K562 (cell line): ENCODE measurements at places on chromosomes 2 and 18. TPM values are rescaled to one million over a fixed set of nuclear protein-coding genes. Genes with fewer than 3 reads are reported as not detected.

The HOXD3 gene
- polyA plus RNA-seq = not detected in 2 replicates

The CTAGE1 gene
- polyA plus RNA-seq = not detected in 2 replicates

The ARMC9 gene
- 1.2 and 1.5 TPM in 2 replicates for polyA plus RNA-seq

The STRADB gene
- 11.3 and 21.0 TPM in 2 replicates for polyA plus RNA-seq

The DYSF gene
- 0.23 and 0.26 TPM in 2 replicates for polyA plus RNA-seq

The PAX3 gene
- polyA plus RNA-seq = not detected in 2 replicates

The BOLL gene
- 0.09 and 0.12 TPM in 2 replicates for polyA plus RNA-seq

The SERPINB4 gene
- polyA plus RNA-seq = not detected in 2 replicates

The CROCC2 gene
- polyA plus RNA-seq = not detected in 2 replicates

The AGBL5 gene
- 24.9 and 33.8 TPM in 2 replicates for polyA plus RNA-seq

The NT5C1B gene
- not detected in 2 replicates for polyA plus RNA-seq

The UGT1A7 gene
- polyA plus RNA-seq = not detected in 2 replicates

The MGAT5 gene
- 5.6 and 7.3 TPM in 2 replicates for polyA plus RNA-seq

The KCNS3 gene
- polyA plus RNA-seq = 0.08 and 0.20 TPM in 2 replicates

The ZC3H6 gene
- polyA plus RNA-seq = 1.7 and 2.5 TPM in 2 replicates

The TMEM247 gene
- 4.4 and 6.8 TPM in 2 replicates for polyA plus RNA-seq

The KCNG2 gene
- not detected in 2 replicates for polyA plus RNA-seq

The DAPL1 gene
- polyA plus RNA-seq = not detected in 2 replicates

The GCG gene
- polyA plus RNA-seq = not detected in 2 replicates

The MC5R gene
- not detected in 2 replicates for polyA plus RNA-seq
